Stimulated activated CD4-positive, alpha-beta T cell treated with anti-CD3 and anti-CD28 coated beads, Interleukin-4, amount 100 ng/mL, for 48 hours (primary cell): ENCODE measurements at places on chromosomes 7 and 10.

DNA sequence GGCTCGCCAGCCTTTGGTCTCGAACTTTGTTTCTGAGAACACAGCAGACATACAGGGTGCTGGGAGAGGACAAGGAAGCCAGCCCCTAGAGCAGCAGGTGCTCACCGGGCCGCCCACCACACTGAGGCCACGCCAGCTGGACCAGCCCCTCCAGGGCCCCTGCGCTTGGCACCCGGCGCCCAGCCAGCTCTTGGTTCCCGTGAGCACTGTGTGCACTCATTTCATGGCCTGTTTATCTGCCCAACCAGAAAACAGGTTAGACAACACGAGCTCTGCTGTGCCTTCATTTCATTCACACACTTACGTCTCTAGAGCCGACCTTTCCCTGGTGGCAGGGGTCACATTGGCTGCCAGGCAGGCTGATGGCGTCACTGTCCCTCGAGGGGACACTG lies 104.0 kb downstream of the CYTH3 start:
- DNase-seq: no peak

DNA sequence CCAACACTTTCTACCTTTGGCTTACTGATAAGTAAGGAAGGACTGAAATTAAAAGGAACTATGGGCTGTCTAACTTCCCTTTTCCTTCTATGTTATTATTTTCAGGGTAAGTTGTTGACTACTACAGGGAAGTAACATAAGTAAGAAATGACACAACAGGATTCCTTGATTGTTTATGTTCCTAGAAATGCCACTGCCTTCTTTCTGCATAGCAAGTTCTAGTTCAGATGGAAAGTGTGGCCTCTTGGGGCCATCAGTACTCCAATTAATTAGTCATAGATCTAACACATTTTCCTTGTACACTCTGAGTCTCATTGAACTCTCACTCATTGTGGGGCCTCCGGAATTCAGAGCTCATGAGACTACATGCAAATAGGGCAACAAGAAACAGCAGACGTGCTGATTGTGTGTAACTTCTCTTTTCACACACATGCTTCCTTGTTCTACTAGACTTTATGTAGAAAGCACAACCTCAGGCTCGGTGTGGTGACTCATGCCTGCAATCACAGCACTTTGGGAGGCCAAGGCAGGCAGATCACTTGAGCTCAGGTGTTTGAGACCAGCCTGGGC lies 35.3 kb upstream of the HIBADH start:
- no peak for DNase-seq

GRCh38 chr7:142854372-142855113 lies at the start of gene EPHB6:
EPHB6 (plus strand) TSS chr7:142855076; CDS start chr7:142863228, 8,152 bp downstream.
- DNase-seq: peak; percentile 66

GRCh38 chr10:44971935-44972757 lies 6.5 kb downstream of the DEPP1 start:
- DNase-seq: no peak

DNA sequence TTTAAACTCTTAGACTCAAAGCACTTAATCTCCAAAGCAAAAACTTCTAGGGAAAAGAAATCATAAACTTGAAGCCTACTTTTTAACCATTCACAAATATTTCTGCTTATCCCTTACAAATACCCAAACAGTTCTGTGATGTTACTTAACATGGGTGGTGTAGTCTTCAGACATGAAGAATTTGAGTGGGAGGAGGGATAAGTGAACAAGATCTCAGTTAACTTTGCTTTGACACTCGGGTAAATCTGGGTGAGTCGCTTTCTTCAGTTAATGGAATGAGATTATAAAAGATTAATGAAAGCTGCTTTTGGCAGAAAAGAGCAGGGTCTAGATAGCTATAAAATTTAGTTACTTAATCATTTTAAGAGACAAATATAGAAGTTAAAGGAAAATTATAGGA lies 47.5 kb downstream of the RNF133 start:
- no peak for DNase-seq

DNA sequence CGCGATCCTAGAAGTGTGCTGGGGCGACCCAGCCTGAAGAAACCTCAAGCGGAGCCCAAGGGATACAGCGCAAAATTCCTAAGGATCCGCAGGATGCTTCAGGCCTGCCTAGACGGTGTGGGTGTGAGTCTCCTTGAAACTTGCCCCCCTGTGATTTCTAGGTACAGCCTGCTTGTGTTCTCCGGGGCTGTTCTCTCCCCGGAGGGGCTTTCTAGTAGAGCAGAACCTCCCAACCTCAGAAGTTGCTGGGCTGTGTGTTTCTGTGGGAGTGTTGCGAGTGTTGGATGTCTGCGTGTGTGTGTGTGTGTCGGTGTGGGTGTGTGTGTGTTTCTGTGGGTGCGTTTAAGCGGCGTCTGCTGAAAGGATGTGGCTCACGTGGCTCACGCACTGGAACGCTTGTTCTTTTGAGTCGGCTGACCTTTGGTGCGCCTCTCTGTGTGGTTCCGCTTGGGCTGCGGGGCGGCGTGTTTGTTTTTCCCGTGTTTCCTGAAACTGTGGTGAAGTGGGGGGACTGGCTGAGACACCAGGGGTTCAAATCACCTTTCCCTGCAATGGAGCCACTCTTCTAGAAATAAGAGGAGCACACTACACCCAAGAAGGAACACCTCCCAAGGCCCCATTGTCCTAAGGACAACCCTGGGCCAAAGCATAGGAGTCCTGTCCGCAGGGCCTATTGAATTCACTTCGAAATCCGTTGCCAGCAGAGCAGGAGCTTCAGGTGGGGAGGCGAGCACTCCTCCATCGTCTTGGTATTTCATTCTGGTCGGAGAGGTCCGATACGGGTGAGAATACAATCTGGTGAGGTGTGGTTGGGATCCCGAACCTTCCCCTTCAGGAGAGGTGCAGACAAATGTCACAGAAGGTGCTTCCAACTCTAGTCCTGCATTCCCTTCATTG lies 25.1 kb upstream of the ZNF273 start:
- no peak for DNase-seq

DNA sequence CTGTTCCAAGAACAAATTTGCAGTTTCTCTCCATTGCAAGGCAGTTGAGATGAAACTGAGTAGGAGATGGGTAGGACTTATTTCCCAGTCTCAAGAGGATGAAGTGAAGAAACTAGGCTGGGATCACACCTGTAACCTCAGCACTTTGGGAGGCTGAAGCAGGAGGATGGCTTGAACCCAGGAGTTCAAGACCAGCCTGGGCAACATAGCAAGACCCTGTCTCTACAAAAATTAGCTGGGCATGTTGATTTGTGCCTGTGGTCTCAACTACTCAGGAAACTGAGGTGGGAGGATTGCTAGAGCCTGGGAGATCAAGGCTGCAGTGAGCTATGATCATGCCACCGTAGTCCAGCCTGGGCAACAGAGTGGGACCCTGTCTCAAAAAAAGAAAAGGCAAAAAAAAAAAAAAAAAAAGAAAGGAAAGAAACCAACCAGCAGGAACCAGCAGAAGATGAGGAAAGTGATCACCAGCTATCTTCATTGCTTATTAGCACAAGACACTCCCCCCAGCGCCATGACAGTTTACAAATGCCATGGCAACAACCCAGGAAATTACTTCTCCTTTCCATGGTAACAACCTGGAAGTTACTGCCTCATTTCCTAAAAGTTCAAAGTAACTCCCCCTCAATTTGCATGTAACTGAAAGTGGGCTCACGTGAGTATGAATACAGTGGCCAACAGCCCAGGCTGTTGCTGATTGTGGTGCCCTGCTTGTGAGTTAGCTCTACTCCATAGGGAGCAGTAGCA lies 18.3 kb upstream of the ST8SIA6 start:
- DNase-seq: no peak

DNA sequence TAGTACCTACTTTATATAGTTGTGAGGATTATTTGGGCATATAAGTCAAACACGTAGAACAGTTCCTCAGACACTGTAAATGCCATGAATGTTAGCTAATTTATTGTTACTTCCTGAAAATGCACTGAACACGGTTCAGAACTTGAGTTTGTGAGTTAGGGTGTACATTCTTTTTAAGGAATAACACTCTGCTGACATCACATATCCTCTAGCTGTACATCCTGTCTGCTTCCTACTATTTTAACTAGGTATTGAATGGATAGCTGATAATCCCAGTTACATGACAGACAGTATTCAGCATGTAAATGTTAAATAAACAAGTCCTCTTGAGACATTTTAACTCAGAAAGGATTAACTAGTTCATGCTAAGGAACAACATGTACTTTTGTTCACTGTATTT lies 16.0 kb downstream of the SAMD8 start:
- no peak for DNase-seq

DNA sequence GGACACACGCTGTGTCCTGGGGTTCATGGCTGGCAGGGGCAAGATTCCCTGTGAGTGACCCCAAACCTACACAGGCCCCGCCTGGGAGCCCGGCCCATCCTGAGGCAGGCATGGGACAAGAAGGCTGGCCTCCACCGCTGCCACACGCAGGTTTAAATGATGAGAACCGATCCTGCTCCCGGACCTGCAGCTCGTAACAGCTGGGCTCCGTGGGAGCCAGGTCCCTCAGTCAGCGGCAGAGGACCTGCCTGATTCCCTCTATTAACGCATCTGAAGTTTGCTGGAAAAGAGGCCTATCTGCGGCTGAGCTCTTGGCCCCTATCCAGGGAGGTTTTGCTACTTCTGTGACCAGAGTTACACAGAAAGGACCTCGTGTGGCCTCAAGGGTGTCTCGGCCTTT lies 112.3 kb downstream of the VIPR2 start:
- DNase-seq: no peak

GRCh38 chr10:33142295-33142694 lies 184.3 kb upstream of the ITGB1 start:
- no peak for DNase-seq
